ENCODE measurements at places on chromosomes 5 and 9.

DNA sequence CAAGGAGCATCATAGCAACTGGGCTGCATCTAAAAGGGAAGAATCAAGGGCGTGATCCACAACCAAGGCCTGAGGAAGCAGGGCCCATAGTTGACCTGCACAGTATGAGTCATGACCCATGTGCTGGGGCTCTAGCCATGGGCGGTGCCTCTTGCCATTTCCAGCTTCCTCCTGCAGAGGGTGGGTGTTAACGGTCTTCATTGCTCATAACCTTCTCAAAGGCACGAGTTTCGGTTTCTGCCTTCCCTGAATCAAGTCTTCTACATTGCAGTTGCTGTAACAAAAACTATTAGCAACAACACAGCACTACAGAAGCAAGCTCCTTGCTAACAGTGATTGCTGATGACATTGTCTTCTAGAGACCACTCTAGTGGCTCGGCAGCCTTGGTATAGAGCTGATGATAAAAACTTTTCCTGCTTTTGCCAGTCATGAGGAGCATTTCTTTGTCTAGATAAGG lies 66.9 kb downstream of the CTSL start:
- no peak for DNase-seq
- H3K4me3 ChIP-seq, result no peak overlapping the region
- H3K4me1 ChIP-seq, result no peaks in the 10 kb centered on the region
- no peak overlapping the region for H3K27ac ChIP-seq
- no peaks in the 10 kb centered on the region for H3K36me3 ChIP-seq
- no peaks in the 10 kb centered on the region for H3K27me3 ChIP-seq

- no peak overlapping the region for H3K27ac ChIP-seq
- no peaks in the 10 kb centered on the region for H3K4me1 ChIP-seq
- H3K36me3 ChIP-seq, result peaks cover 38% of the 10 kb centered on the region
- no peaks in the 10 kb centered on the region for H3K27me3 ChIP-seq
Measured at GRCh38 chr9:2181792-2182191, 166.6 kb downstream of the SMARCA2 start.

- no peaks in the 10 kb centered on the region for H3K27me3 ChIP-seq
- DNase-seq, result no peak
- peaks cover 84% of the 10 kb centered on the region for H3K4me1 ChIP-seq
- H3K27ac ChIP-seq, result no peak overlapping the region
Measured at GRCh38 chr5:142797420-142797819, 27.2 kb downstream of the ARHGAP26 start.

GRCh38 chr9:117188394-117188793 lies 226.5 kb downstream of the ASTN2 start:
- H3K27ac ChIP-seq, result no peak overlapping the region
- H3K4me3 ChIP-seq, result no peak overlapping the region
- no peaks in the 10 kb centered on the region for H3K4me1 ChIP-seq
- no peaks in the 10 kb centered on the region for H3K27me3 ChIP-seq
- no peaks in the 10 kb centered on the region for H3K36me3 ChIP-seq

GRCh38 chr5:133141746-133142145 lies 89.9 kb downstream of the HSPA4 start:
- no peaks in the 10 kb centered on the region for H3K4me1 ChIP-seq
- H3K27me3 ChIP-seq, result no peaks in the 10 kb centered on the region
- H3K36me3 ChIP-seq, result no peaks in the 10 kb centered on the region
- no peak overlapping the region for H3K27ac ChIP-seq
- no peak overlapping the region for H3K4me3 ChIP-seq
- DNase-seq, result no peak

DNA sequence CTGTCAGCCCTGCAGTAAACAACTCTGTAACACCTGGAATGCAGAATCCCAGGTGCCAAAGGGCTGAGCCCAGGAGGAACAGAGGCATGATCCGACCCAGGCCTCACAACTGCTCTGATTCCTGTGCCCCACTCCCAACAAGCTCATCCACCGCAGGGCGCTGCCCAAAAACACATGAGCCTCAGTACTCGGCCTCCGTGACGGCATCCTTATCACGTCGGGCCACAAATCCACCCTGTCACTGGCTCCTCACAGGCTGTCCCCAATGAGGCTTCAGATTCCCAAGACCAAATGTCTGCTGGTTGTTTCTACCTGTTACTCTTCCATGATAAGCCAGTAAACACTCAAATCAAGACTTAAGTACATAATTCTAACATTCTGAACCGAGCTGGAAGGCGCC lies 15.2 kb downstream of the QSOX2 start:
- DNase-seq, result no peak
- no peaks in the 10 kb centered on the region for H3K27me3 ChIP-seq
- H3K4me3 ChIP-seq, result no peak overlapping the region
- no peak overlapping the region for H3K27ac ChIP-seq

GRCh38 chr9:97237951-97238889 lies 69.2 kb upstream of the CCDC180 start:
- H3K4me1 ChIP-seq, result peaks cover 10% of the 10 kb centered on the region
- DNase-seq, result peak; percentile 84
- H3K4me3 ChIP-seq, result peak overlapping the region; percentile 80
- H3K27me3 ChIP-seq, result no peaks in the 10 kb centered on the region
- H3K36me3 ChIP-seq, result no peaks in the 10 kb centered on the region

- H3K27me3 ChIP-seq, result no peaks in the 10 kb centered on the region
- H3K4me3 ChIP-seq, result no peak overlapping the region
- peaks cover 4% of the 10 kb centered on the region for H3K36me3 ChIP-seq
Measured at GRCh38 chr9:81635521-81636254, 53.7 kb downstream of the TLE1 start.

DNA sequence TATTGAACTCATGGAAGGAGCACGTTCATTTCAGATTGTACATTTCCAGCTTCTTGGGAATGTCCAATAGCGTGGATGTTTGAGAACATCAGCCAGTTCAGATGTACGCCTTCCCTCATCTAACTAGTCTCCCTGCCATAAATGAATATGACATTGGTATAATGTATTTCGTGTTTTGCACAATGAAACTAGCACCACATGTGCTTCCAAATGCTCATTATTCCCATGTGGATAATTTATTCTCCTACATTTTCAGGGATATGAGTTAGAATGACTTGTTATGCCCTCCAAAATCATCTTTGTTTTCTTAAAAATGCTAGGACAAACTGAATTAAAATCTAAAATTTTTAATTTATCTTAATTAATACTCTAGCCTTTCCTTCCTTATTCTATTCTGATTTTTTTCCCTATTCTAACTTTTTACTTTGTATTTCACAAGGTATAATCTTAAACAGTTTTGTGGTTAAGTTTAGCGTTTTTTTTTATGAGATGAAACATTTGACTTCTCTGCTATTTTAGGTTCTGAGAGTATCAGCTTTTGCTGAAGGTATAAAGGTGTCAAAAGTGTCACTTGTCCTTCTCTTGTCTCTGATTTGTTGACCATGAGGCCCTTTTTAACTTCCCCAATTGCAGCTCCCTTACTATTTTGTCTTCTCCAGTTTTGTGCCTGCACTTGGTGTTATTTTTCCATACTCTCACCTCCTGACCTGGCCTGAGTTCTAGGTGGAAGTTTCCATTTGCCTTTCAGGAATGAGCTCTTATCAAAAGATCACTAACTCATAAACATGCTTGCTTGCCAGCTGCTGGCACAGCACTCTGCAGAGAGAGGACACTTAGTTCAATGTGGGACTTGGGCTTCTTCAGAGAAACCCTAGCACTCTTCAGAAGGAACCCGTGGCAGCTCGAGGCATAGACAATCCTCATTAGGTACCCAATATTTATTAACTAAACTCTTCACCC lies 106.8 kb downstream of the FRMD3 start:
- no peak for DNase-seq
- no peak overlapping the region for H3K4me3 ChIP-seq
- no peaks in the 10 kb centered on the region for H3K4me1 ChIP-seq
- H3K27me3 ChIP-seq, result no peaks in the 10 kb centered on the region

GRCh38 chr5:38697013-38697412 lies 140.6 kb upstream of the LIFR start:
- no peaks in the 10 kb centered on the region for H3K36me3 ChIP-seq
- no peaks in the 10 kb centered on the region for H3K4me1 ChIP-seq
- no peaks in the 10 kb centered on the region for H3K27me3 ChIP-seq
- H3K27ac ChIP-seq, result no peak overlapping the region
- no peak overlapping the region for H3K4me3 ChIP-seq
- DNase-seq, result no peak

- no peaks in the 10 kb centered on the region for H3K36me3 ChIP-seq
- H3K27me3 ChIP-seq, result no peaks in the 10 kb centered on the region
- H3K4me3 ChIP-seq, result no peak overlapping the region
- H3K4me1 ChIP-seq, result no peaks in the 10 kb centered on the region
Measured at GRCh38 chr9:107480386-107480789, 9.2 kb downstream of the KLF4 start.

GRCh38 chr5:125261505-125262250 lies 515.2 kb upstream of the ZNF608 start:
- no peak overlapping the region for H3K4me3 ChIP-seq
- H3K27me3 ChIP-seq, result no peaks in the 10 kb centered on the region
- H3K4me1 ChIP-seq, result no peaks in the 10 kb centered on the region
- no peaks in the 10 kb centered on the region for H3K36me3 ChIP-seq
- H3K27ac ChIP-seq, result no peak overlapping the region

GRCh38 chr5:40405996-40406740 lies 273.5 kb upstream of the PTGER4 start:
- no peak overlapping the region for H3K4me3 ChIP-seq
- H3K36me3 ChIP-seq, result no peaks in the 10 kb centered on the region
- H3K4me1 ChIP-seq, result peaks cover 51% of the 10 kb centered on the region
- H3K27me3 ChIP-seq, result no peaks in the 10 kb centered on the region
- peak overlapping the region; percentile 79 for H3K27ac ChIP-seq

- H3K4me3 ChIP-seq, result no peak overlapping the region
- H3K36me3 ChIP-seq, result no peaks in the 10 kb centered on the region
- H3K27me3 ChIP-seq, result no peaks in the 10 kb centered on the region
- no peak overlapping the region for H3K27ac ChIP-seq
- peaks cover 14% of the 10 kb centered on the region for H3K4me1 ChIP-seq
- peak; percentile 31 for DNase-seq
Measured at GRCh38 chr5:40378396-40379177, 301.1 kb upstream of the PTGER4 start.

DNA sequence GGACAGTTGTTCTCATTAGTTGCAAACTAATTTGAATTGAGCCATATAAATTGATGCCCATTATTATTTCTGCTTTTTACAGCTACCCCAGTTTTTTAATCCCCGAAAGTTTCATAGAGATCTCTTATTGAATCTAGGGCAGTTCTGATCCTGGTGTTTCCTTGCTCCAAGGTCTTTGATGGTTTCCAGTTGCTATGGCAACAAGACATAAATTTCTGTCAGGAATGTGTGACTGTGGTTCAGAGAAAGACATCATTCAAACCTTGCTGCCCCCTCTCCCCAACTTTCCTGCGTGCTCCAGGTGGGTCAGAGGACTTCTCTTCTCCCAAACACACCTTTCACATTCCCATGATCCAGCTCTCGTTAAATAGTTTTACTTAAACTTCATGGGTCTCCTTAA lies 63.4 kb downstream of the TAF11L14 start:
- no peak for DNase-seq
- H3K27me3 ChIP-seq, result no peaks in the 10 kb centered on the region
- H3K4me1 ChIP-seq, result no peaks in the 10 kb centered on the region

- H3K27ac ChIP-seq, result no peak overlapping the region
- peak; percentile 24 for DNase-seq
- H3K4me1 ChIP-seq, result peaks cover 6% of the 10 kb centered on the region
- H3K4me3 ChIP-seq, result no peak overlapping the region
Measured at GRCh38 chr9:21527579-21527978, 45.5 kb upstream of the IFNE start.

GRCh38 chr5:93868851-93869250 lies 127.5 kb upstream of the POU5F2 start:
- H3K27ac ChIP-seq, result no peak overlapping the region
- peaks cover 6% of the 10 kb centered on the region for H3K36me3 ChIP-seq
- no peak overlapping the region for H3K4me3 ChIP-seq

- no peak overlapping the region for H3K27ac ChIP-seq
- no peaks in the 10 kb centered on the region for H3K4me1 ChIP-seq
- no peak overlapping the region for H3K4me3 ChIP-seq
- DNase-seq, result peak; percentile 25
- H3K36me3 ChIP-seq, result no peaks in the 10 kb centered on the region
- no peaks in the 10 kb centered on the region for H3K27me3 ChIP-seq
Measured at GRCh38 chr5:133460172-133460758, 152.1 kb downstream of the FSTL4 start.

- no peak overlapping the region for H3K27ac ChIP-seq
- peaks cover 26% of the 10 kb centered on the region for H3K27me3 ChIP-seq
- no peaks in the 10 kb centered on the region for H3K4me1 ChIP-seq
Measured at GRCh38 chr5:14552017-14552416, 29.6 kb upstream of the OTULINL start.

DNA sequence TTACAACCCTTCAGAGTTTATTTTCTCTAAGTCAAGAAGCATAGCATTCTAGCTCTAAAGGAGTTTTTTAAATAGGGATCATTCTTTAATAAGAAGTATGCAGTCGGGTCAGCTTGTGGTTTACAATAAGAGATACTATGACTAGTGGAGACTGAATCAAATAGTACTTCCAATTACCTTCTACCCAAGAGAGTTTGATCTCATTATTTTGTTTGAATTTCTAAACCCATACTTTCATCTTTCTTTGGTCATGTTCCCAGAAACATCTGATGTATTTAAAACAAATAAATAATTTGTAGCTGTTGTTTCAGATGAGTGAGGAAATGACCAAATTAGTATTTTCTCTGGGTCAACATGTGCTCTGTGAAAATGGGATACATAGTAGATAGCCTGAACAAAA lies 160.2 kb upstream of the CDH6 start:
- H3K4me3 ChIP-seq, result no peak overlapping the region
- H3K27me3 ChIP-seq, result no peaks in the 10 kb centered on the region
- H3K36me3 ChIP-seq, result no peaks in the 10 kb centered on the region
- no peak for DNase-seq
- H3K4me1 ChIP-seq, result no peaks in the 10 kb centered on the region

- no peaks in the 10 kb centered on the region for H3K4me1 ChIP-seq
- no peak for DNase-seq
- no peaks in the 10 kb centered on the region for H3K36me3 ChIP-seq
Measured at GRCh38 chr9:101840694-101841188, 102.3 kb upstream of the GRIN3A start.

DNA sequence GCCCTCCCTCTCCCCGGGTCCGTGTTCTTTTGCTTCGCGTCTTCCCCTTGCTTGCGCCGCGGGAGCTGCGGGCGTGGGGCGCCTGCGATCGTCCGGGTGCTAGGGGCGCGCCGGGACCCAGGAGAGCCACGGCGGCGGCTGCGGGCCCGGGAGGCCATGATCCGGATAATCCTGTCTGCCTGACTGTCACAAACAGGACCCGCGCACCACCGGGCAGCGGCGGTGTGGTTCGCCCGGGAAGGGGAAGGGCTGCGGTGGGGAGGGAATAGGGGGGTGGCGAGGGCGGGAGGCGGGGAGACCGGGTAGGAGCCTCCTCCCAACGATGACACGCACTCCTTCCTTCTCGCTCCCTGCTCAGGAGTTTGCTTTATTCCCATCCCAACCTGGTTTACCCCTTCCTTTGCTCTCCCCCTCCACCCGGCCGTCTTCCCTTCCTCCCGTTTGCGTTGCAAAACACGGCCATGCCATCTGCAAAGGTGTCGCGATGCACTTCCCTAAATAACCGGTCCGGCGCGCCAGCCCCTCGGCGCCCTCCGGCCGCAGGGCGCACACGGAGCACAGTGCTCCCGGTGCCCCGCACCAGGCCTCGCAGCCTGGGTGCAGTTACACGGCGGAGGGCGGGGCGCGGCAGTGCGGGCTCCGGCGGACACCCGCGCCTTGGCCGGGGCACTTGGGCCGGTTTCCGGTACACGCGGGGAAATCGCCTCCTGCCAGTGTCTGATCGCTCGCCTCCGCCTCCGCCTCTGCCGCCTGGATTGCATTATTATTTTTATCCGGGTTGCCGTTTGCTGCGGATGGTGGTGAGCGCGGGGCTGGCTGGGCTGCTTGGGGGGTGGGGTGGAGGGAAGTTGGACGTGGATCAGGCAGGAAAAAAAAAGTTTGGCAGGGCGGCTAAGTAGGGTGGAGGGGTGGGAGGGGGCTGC lies 1.5 kb downstream of the SMARCA2 start:
- H3K4me3 ChIP-seq, result peak overlapping the region; percentile 96
- peaks cover 23% of the 10 kb centered on the region for H3K4me1 ChIP-seq
- H3K36me3 ChIP-seq, result no peaks in the 10 kb centered on the region
- peak; percentile 89 for DNase-seq
- H3K27ac ChIP-seq, result peak overlapping the region; percentile 91
- no peaks in the 10 kb centered on the region for H3K27me3 ChIP-seq

Data from B cell (primary cell).